IgD-negative memory B cell (primary cell): ENCODE measurements at places on chromosomes 7 and 10. TPM values are rescaled to one million over a fixed set of nuclear protein-coding genes. Genes with fewer than 3 reads are reported as not detected.

The TMEM229A gene
- not detected for polyA plus RNA-seq

The MARVELD1 gene
- polyA plus RNA-seq, result 0.40 TPM

The TFR2 gene
- 0.44 TPM for polyA plus RNA-seq

The MYH16 gene
- polyA plus RNA-seq, result not detected

The EVX1 gene
- not detected for polyA plus RNA-seq

The STEAP1 gene
- polyA plus RNA-seq, result not detected

The AKR1C4 gene
- not detected for polyA plus RNA-seq

The PIP gene
- polyA plus RNA-seq, result not detected

The PRTFDC1 gene
- polyA plus RNA-seq, result not detected

The RET gene
- polyA plus RNA-seq, result 0.05 TPM

The SIRT1 gene
- 21.6 TPM for polyA plus RNA-seq

The FGFBP3 gene
- polyA plus RNA-seq, result 2.2 TPM

The GRID1 gene
- not detected for polyA plus RNA-seq

The SLC16A9 gene
- not detected for polyA plus RNA-seq

The PGAM2 gene
- polyA plus RNA-seq, result not detected

The MSMB gene
- polyA plus RNA-seq, result not detected

The ZC3HAV1 gene
- polyA plus RNA-seq, result 93.1 TPM

The SSC4D gene
- not detected for polyA plus RNA-seq

The SRI gene
- 207 TPM for polyA plus RNA-seq

The FLNC gene
- polyA plus RNA-seq, result not detected

The CYP2C19 gene
- polyA plus RNA-seq, result not detected

The GBX1 gene
- not detected for polyA plus RNA-seq
